ENCODE measurements at places on chromosomes 4 and X.

- no peak for DNase-seq
Measured at GRCh38 chr4:82261084-82261483, 112.7 kb downstream of the HNRNPD start.

DNA sequence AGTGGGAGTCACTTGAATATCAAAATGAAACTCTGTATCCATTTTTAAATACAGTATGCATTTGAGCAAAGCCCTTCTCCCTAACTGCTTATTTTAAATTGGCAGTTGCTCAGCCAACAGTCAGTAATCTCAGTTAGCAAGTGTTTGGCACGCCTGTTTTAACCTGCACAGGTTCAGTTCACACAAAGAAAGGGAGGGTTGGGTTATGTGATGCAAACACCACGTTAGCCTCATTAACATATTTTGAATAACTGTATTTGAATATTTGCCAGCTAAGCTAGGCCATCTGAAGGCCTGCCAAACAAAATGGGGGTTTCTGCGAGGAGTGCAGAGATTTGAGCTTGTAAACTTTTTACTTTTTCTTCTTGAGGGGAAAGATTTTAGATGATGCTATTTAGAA, 19.8 kb downstream of the GAB1 start:
- no peak for DNase-seq

- DNase-seq: no peak
Measured at GRCh38 chrX:119181491-119181890, 53.9 kb upstream of the KIAA1210 start.

GRCh38 chr4:111979921-111980320, 165.3 kb upstream of the FAM241A start:
- no peak for DNase-seq

DNA sequence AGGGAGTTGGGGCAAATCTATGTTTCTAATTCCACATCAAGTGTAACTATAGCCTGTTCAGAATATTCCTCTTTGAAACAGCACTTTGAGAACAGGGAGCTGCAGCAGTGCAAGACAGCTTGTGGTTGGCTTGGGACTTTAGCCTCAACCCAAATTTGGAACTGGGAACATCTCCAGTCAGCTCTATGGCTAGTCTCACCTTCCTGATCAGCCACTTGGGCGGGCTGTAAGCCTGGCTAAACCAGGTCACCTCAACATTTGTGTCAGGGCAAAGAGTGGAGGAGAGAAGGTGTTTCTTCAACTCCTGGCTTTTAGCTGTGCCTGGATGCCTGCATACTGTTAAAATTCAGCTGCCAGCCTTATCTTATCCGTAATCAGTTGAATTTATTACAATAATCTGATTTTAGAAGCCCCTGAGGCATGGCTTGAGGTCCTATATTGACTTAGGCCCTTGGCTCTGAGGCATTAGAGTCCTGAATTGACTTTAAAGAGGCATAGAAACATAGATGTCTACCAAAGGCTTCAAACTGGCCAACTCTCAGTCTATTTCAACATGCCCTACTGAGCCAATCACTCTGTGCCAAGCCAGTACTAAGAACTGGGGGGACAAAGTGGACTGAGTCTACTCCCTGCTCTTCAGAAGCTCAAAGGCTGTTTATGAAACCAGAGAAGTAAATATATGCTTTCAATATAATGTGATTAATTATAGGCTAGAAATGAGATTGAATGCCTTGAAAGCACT, 18.7 kb upstream of the AR start:
- no peak for DNase-seq

GRCh38 chrX:20046223-20046622, 55.4 kb upstream of the BCLAF3 start:
- no peak for DNase-seq

GRCh38 chrX:74925225-74926088, at the start of gene NEXMIF:
Gene NEXMIF (minus strand): TSS chrX:74925452.
- DNase-seq: no peak

DNA sequence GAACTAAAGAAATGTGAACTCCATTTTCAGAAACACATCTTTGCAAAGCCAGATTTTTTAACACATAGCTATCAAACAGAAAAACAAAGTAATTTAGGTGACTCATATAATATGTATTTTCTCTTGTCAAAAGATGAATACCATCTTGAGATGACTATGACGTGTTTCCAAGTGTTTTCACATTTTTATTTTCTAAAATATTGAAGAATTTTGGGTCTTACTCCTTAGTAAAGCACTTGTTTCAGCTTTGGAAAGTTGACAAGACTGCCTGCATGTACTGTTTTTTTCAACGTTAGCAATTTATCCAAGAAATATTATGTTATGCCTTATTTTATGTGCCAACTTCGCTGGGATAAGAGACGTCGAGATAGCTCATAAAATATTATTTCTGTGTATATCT, 733.9 kb upstream of the EPHA5 start:
- no peak for DNase-seq

GRCh38 chr4:48739560-48740019, 40.5 kb downstream of the FRYL start:
- DNase-seq: no peak

DNA sequence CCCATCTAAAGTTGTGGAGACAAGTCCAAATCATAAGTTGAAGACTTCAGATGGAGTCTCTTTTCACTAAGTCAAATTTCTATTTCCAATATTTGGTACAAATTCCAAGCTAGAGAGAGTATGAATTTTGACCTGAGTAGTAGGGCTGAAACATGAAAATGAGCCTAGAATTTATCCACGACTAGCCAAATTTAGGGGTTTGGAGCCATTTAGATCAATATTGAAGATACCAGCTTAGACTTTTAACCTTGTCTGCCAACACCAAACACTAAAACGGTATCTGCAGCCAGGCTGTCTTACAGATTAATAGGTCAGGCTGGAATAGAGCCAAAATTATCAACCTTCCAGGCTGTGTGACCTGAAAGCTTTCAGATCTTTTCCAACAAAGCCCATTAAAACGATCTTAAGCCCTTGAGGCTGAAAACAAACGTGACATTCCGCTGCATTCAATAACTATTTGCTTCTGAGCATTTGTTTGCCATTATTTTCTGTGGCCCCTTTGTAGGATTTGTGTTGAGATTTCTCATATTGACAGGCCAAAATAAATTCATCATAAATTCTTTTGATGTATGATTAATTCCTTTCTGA, 268.7 kb upstream of the DKK2 start:
- no peak for DNase-seq

DNA sequence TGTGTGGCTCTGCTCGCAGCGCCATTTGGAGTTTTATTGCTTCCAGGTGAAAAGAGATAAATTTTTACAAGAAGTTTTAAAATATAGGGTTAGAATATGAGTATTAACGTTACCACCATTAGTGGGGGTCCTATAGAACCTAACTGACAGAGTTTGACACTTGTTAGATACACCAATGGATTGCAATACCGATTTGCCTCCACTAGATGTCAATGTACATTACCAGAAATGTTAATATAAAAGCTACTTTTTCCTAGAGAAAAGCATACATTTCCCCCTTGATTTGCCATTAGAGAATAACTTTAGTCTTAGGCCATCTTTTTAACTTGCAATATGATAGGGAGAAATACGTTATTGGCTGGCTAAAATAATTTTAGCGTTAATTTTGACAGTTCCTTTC, 108.4 kb downstream of the LINC00632 start:
- no peak for DNase-seq

- no peak for DNase-seq
Measured at GRCh38 chr4:53659112-53659511, 67.8 kb upstream of the LNX1 start.

- DNase-seq: no peak
Measured at GRCh38 chr4:176217510-176217909, 22.1 kb upstream of the SPATA4 start.

GRCh38 chr4:10470505-10470904, 13.3 kb upstream of the ZNF518B start:
- DNase-seq: no peak

- DNase-seq: no peak
Measured at GRCh38 chr4:133081246-133081645, 67.8 kb upstream of the PCDH10 start.

DNA sequence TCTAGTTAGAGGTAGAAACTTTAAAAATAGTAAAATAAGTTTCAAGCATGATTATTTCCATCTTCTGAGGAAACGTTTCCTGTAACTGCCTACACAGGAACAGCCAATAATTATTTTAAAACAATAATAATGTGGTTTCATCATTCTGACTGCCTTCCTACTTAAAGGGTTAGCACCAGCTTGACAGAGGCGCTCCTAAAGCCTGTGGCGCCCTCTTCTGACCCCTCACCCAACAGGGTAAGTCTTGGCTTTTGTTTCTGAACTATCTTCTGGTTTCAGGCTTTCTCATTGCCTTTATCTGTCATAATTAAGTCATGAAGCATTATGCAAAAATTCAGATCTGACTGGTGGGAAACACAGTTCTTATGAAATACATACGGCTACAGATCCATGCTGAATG, 96.7 kb downstream of the ITM2A start:
- DNase-seq: no peak

GRCh38 chrX:148156986-148157385, 175.8 kb downstream of the FMR1NB start:
- DNase-seq: no peak

Data from thoracic aorta (tissue), 2 donors.